ENCODE measurements at places on chromosomes 4 and X.
A peak's percentile ranks its signal among the peaks of the same experiment; 100 is the strongest.

GRCh38 chr4:103303011-103303410 is 104.9 kb upstream of the CENPE start:
- DNase-seq, result no peak

GRCh38 chr4:120071192-120071795 is 4.6 kb upstream of the MAD2L1 start:
- peak; percentile 51 for DNase-seq

DNA sequence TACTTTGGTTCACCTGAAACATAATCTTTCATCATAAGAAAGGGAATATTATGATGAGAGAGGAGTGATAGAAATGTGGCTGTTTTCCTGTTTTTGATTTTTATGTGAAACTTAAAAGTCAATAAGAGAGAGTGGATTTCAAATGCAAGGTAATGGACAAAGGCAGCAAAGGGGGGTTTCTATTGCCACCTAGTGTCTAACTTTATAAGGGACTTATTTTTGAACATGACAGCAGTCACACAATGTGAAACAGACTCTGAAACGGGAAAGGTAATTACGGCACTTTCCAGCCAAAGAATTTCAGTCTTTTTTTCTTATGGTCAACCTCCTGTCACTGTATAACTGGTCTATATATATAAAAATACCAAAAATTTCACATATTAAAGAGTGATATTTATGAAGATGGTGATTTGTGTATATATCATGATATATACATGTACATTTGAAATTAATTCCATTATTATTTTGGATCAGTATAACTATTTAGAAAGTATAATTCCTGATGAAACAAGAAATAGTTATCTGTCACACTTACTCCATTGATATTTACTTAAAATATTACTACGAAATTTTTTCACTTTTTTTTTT is 127.1 kb downstream of the FBXO8 start:
- no peak for DNase-seq

- DNase-seq, result no peak
Observed at GRCh38 chrX:48983081-48983480, 11.4 kb upstream of the KCND1 start.

GRCh38 chr4:25805255-25805860 is 57.4 kb downstream of the SEL1L3 start:
- DNase-seq, result no peak

GRCh38 chr4:163279713-163280112 is 52.7 kb downstream of the NPY1R start:
- no peak for DNase-seq

DNA sequence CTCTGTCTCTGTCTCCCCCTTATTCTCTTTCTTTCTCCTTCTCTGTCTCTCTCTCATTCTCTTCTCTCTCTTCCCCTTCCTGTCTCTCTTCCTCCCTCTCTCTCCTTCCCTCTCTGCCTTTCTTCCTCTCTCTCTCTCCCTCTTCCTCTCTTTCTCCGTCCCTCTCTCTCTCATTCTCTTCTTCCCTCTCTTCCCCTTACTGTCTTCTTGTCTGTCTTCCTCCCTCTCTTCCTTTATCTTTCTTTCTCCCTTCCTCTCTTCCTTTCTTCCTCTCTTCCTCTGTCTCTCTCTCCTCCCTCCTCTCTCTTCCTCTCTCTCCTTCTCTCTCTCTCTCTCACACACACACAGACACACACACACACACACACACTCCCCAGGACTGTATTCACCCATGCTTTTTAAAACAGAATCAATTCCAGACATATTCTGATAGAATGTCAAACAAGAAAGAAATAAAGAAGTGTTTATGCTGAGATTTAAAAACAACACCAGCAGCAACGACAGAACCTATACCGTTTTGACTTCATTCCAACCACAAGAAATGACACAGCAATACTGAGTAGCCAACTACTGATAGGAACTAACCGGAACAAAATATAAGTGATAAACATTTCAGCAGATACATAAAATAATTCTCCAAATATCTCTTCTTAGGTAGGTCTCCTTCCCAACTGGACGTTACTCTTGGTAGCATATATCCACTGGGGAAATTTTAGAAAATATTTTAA is 296.7 kb downstream of the ASMT start:
- DNase-seq, result no peak

DNA sequence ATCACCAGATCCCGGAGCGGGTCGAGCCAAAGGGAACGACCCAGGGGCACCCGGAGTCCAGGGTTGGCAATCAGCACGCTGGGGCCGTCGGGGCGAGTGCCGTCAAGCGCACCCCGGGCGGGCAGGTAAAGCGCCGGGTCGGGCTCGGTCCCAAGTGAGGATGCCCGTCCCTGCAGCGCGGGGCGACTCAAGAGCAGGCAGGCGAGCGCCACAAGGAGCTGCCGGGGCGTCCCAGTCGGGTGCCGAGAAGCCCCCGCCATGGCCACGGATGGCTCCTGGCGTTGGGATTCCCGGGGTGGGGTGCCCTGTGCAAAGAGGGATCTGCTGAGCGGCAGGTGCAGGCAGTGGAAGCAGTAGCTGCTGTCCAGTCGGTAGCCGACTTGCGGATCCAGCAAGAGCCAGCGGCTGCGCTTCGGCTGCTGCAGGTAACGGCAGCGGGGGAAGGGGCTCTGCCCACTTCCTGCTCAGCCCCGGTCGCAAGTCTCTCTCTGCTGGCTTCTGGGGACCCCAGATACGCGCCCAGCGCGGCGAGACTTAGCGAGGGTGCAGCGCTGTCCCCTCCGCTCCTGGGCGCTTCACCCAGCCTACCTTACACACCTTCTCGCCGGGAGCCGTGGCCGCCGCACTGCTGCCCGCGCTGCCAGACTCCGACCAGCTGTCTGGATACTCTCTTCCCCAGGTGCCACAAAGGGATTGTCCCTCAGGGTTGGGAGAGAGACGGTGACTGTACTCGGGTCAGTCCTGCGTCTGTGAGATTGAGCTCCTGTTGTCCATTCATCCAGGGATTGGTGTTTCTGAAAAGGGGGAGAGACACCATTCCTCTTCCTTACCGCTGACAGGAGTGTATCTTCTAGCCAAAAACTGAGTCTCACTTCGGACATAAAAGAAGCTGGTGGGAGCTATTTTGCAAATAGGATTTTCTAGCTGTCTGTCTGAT is at the start of gene FREM3:
Gene FREM3, minus strand, starts transcription at position 260 of the 937 bp plus-strand sequence. Its CDS starts 0 bp downstream, at position 260.
- DNase-seq, result no peak

- DNase-seq, result no peak
Observed at GRCh38 chr4:19721587-19721986, 530.1 kb upstream of the SLIT2 start.

DNA sequence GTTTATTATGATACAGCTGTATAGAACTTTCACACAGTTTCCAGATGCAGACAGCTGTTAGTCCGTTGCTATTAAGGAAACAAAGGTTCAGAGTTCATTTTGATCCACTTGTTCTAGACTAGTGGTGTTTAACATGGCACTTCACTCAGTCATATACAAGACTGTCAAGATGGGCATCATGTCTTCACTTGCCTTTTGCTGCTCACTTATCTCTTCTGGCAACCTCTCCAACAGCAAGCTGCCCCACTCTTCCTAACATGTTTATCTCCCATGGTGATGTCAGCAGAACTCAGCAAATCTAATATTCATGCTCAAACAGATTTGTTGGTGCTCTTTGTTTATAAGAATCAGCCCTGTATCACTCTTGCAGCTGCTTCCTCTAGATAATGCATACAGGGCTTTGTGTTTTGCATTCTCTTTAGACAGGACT is 236.2 kb upstream of the HAND2 start:
- DNase-seq, result no peak

DNA sequence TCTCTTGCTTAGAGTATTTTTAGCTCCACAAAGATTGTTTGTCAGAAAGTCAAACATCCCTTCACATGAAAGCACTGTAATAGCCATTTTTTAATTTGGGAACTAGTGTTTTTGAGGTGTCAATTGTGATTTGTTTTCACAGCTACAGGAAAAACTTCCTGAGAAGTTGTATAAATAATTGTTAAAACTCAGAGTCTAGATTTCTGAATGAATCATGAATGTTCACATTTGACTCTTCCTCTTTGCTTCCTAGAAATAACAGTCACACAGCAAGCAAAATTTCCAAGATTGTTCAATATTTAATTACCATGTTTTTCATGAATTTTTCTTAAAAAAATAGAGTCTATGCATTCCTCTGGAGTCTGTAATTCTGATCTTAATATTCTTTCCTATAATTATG is 156.9 kb upstream of the SLC7A11 start:
- no peak for DNase-seq

DNA sequence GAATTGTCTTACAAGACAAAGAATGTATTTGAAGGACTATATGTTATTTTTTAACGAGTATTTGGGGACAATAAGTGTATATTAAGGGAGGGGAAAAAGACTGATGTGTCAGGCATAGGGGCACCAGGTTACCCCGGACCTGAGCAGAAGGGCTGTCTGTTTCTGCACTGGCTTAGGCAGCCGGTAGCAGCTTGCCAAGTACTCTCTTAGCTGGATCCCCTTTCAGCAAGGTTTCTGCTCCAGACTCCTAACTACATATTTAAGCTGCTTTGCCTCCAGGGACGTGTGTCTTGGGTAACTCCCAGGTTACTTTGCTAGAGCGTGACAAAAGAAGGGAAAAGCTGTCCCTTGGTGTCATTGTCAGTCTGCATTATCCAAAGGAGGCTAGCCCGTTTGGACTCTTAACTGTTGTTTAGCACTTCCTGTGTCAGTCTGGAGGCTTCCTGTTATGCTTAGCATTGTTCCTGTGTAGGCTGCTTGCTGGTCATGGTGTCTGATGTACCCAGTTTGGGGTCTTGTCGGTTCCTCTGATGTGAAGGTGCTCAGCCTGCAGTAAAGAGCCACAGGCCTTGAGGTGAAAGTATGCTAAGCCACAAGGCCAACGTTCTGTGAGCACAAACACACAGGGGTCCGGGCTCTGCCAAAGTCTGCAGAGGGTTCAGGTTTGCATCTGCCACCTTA is 11.6 kb downstream of the CXCR3 start:
- DNase-seq, result peak; percentile 54

Measured in effector memory CD8-positive, alpha-beta T cell (primary cell).